ENCODE measurements at places on chromosomes 5 and 9.

DNA sequence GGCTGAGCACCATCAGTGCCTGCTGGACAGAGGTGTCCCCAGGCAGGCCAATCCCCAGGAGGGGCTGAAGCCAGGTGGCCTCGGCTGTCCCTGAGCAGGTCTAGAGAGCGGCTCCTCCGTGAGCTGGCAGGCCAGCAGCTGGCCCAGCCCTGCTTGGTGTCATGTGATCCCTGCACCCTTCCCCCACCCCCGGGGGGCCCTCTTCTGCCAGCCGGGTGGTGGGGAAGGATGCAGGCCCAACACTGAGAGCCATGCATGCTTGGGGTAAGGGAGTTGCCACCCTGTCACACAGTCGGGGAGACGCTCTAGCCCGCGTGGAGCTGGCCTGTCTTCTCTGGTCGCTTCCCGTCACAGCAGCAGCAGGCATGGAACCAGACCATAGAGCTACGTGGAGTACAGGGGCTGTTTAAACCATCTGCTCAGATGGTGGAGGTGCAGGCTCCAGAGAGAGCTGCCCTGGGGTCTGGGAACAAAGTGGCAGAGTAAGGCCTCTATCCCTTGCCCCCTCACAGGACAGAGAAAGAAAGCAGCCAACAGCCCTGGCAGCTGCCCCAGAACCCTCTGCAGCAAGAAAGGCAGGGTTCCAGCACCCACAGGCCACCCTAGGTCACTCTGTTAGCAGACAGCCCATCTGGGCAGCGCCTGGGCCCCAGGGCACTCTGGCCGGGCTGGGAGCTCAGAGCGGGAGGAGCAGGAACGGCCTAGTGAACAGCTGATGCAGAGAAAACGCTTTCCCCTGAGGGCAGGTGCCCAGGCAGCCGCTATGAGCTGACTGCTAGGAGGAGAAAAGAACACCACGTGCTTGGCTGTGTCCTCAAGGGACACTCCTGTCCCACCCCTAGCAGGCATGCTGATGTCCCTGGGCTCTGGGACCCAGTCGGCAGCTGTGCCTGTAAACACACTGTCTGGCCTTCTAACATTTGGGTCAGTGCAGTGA, 6.8 kb downstream of the RALGDS start:
- peak; percentile 89 for DNase-seq

DNA sequence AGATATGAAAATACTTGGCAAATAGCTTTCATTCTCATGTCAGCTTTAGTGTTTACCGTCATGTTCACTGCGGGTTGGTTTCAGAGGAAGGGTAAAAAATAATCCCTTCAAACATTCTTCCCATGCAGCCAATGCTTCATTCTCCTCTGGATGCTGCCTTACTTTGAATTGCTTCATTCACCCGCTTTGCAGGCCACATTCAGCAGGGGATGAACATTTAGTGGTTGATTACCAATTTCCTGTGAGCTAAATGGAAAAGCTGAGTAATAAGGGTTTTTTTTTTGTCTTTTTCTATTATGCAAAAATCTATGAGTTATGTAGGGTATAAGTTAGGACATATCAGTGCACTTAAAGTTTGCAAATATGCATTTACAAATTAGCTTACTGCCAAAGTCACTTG, 96.3 kb upstream of the MEF2C start:
- DNase-seq, result no peak

DNA sequence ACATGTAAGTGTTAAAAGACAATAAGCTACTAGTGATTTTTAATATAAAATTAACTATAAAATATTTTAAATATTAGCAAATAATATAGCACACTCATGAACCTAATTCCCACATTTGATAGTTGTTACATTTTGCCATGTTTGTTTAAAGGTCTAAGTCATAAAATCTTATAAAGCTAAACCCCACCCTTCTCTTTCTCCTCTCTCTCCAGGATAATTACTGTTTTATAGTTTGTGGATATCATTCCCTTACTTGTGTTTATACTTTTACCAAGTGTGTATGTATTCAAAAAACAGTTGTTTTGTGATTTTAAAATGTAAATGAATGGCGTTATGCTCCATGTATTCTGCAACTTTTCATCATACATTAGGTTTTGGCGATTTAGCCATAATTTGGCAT, 34.2 kb downstream of the LYRM7 start:
- DNase-seq, result no peak

- no peak for DNase-seq
Measured at GRCh38 chr5:68178579-68178978, 37.0 kb upstream of the PIK3R1 start.

GRCh38 chr5:42721484-42721883, 35.1 kb upstream of the CCDC152 start:
- DNase-seq, result no peak

DNA sequence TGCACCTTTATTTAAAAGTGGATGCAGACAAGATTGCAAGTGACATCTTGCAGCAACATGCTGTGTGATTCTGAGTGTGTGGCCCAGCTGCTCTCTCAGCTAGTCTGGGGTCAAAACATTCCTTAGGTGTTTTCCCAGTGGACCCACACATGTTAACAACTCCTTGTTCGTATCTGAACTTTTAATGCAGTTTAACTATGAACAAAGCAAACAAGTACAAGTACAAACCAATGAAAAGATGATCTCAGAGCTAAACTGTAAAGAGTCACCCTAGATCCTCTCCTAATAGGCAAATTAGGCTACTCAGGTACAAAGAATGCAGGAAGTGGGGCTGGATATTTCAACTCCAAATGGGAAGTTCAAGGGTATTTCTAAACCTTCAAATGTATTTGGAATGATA, 108.4 kb downstream of the ENTREP1 start:
- DNase-seq, result no peak

DNA sequence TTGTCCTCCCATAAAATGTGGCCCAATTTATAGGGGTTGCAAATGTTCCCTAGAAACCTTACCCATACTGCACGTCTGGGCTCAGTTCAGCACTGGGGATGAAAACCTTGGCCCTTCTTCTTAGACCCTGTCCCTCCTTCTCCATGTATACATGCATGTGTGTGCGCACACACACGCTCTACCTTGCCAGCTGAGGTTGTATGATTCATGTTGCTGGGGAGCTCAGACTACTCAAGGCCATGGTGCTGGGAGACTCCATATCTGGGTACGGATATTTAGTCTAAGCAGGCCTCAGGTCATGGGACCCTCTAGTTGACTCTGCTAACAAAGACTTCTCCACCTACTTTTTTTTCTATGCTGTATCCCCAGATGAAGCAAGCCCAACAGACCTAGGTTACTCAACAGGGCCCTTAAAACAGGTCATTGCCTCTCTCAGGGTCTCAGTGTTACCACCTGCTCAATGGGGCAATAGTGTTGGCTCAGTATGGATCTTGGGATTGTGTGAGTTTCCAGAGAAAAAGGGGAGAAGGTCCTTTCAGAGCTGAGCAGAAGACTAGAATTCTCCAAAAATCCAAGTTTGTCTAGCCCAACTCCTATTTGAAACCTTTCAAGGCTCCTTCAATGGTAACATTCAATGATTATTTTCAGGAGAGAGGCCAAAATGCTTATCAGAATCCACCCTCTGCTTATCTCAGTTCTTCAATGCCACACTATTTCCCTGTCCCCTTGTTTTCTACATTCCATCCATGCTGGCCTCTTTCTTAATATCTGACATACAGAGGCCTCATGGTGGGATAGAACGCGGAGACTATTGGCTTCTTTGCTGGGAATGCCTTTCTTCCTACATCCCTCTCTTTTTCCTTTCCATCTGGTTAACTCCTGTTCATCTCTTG, 123.6 kb upstream of the PITX1 start:
- no peak for DNase-seq

DNA sequence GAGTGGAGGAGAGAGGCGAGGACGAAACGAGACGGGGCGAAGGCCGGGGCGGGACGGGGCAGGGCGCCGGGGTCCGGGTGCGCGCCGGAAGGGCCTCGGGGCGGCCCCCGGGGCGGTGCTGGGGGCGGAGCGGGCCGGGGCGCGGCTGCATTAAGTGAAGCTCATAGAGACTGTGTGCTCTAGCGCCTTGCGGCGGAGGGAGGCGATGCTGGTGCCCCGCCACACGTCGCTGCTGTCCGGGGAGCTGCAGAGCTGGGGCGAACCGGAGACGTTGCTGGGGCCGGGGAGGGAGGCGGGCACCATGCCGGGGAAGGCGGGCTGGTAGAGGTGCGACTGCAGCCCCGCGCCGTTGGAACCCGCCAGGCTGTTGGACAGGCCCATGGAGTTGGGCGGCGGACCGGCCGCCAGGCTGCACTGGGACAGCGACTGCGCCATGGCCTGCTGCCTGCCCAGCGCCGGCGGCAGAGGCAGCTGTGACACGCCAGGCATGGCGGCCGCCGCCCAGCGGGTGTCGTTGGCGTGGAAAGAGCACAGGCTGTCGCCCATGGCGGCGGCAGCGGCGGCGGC, 8.3 kb downstream of the OTP start:
- DNase-seq, result peak; percentile 75

DNA sequence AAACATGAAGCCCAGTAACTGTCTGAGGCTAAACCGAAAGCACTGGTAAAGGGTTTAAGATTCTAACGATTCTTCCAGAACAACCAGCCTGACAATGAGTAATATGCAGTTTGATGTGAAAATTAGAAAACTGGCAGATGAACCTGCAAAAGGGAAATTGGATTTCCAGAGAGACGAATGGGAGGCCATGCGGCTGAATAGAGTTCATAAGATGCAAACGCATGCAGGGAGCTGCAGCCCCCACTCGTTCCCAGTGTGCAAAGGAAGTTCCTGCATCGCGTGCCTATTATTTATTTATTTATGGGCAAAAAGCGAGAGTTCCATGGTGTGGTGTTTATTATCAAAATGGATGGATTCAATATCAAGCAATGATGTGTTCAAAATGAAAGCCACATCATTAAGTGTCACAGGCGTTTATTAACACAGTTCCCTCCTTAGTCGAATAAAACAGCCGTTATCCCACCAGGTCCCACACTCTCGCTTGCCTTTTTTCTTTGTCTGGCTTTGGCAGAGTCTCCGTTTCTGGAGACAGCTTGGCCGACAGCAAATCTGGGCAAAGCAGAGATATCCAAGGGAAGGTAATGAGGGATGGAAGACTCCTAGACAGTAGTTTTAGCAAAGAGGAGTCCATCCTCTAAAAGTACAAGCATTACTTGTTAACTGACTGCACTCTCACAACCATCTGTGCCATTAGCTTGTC, 451.4 kb downstream of the KDM4C start:
- DNase-seq, result no peak

DNA sequence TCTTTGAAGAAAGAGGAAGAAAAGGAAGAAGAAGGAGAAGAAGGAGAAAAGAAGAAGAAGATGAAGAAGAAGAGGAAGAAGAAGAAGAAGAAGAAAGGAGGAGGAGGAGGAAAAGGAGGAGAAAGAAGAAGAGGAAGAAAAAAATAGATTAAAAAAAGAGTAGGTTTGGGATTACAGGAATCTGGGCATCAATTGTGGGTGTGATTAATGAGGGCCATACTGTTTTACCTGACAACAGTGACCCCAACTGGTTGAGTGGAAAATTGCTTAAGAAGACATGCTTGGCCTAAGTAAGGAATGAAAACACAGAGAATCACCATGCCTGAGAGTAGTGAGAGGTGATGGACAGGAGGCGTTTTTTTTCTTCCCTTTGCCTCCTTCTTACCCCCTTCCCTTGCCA, 114.6 kb downstream of the FAM170A start:
- DNase-seq, result peak; percentile 65

GRCh38 chr9:129401623-129402370, 219.1 kb downstream of the C9orf50 start:
- no peak for DNase-seq

DNA sequence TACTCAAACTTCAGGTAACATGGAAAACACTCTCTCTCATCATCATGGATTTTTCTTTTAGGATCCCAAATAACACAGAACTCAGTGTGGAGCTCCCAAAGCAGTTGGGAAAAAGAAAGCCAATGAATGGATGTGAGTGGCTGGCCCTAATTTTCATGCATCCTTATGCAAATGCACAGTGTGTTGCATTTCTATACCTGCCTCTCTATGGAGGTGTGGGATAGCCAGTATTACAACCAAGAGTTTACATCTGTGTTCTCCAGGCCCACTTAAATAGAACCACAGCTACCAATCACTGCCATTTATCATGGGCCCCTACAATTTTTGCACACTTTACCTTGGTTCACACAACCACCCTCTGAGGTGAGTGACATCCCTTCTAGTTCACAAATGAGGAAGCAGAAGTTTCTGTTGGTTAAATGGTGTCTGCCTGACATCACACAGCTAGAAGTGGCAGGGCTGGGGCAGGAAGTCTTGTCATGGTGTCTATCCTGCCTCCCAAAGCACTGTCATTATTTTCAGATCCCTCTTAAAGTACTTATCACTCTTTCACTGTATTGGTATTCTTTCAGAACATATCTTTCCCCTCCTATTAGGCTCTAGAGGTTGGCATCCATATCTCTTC, 17.3 kb downstream of the MAMDC2 start:
- DNase-seq, result no peak

GRCh38 chr9:88358723-88359122, 29.5 kb upstream of the SPIN1 start:
- DNase-seq, result no peak

DNA sequence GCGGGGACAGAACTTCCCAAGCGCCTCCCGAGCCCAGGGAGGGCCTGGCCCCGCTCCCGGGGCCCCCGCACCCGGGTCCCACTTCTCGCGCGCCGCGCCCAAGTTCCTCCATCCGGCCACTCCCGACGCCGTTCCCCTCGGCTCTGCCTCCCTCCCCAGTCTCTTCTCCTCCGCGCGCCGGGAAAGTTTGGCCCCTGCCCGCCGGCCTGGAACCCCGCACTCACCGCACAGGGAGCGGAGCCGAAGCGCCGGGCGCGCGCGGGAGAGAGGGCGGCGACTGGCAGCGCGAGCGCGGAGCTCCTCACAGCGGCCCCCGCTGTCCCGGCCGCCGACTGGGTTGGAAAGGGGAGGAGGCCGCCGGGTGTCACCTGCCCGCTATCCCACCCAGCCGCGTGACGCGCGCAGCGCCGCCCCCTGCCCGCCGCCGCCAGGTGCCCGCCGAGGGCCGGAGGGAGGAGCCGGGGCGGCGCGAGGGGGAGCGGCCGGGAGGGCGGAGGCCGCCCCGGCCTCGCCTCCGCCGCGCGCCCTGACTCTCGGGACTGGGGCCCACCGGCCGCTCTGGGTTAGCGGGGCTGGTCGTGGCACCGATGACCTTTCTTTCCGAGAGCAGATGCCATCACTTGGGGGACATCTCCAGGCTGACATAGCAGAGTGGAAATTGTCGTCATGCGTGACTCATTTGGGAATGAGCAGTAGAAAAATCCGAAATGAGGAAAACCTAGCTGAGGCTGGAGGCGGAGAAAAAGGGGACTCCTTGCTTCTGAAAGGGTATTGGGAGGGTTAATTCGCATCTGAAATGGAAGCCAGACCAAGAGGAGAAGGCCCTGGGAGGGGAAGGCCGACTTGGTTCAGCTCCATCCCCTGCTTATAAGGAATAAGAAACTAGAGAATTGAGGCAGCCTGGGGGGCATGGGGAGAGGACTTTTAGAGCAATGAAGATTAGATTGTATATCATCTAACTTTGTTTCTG, at the start of gene ELOVL7:
ELOVL7 (minus strand) TSS at position 334 of the 970 bp plus-strand sequence. CDS start 56,872 bp downstream, outside the sequence.
- peak; percentile 82 for DNase-seq

GRCh38 chr5:14812166-14812565, 59.4 kb downstream of the ANKH start:
- DNase-seq, result no peak

DNA sequence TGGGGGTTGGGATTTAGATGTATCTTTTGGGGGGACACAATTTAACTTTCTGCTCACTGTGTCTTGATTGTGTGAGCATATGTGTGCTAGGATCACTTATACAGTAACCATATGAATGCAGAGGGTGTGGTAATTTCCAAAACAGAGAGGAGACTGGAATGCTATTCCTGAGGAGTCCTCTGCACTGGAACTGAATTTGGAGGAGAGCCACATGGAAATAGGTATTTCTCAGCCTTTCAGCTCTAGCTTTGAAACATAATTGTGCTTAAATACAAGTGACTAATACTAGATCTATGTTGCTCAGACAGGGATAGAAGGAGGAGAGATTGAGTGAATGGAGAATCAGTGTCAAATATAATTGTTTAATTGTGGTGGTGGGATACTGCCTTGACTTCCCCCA, 45.5 kb downstream of the FOCAD start:
- DNase-seq, result no peak

Measured in ELF-1 (cell line).